ENCODE measurements at places on chromosomes 6 and 20. TPM values are rescaled to one million over a fixed set of nuclear protein-coding genes. Genes with fewer than 3 reads are reported as not detected.

COL19A1 gene
- not detected for total RNA-seq

OR2H2 gene
- total RNA-seq, result not detected

PLN gene
- total RNA-seq, result 0.05 TPM

ADAT2 gene
- 2.7 TPM for total RNA-seq

IL17A gene
- not detected for total RNA-seq

CTAGE9 gene
- total RNA-seq, result not detected

GNMT gene
- not detected for total RNA-seq

CPNE5 gene
- total RNA-seq, result not detected

CASS4 gene
- 0.15 TPM for total RNA-seq

CRIP3 gene
- not detected for total RNA-seq

HLA-G gene
- not detected for total RNA-seq

MLN gene
- not detected for total RNA-seq

ABCC10 gene
- total RNA-seq, result 11.7 TPM

STMND1 gene
- not detected for total RNA-seq

LY6G6D gene
- total RNA-seq, result not detected

CST5 gene
- not detected for total RNA-seq

SRSF12 gene
- total RNA-seq, result not detected

NHLRC1 gene
- total RNA-seq, result 3.4 TPM

HLA-DQA2 gene
- total RNA-seq, result not detected

PMEPA1 gene
- total RNA-seq, result 7.5 TPM

DBNDD2 gene
- total RNA-seq, result 17.6 TPM

TMC2 gene
- total RNA-seq, result not detected

ETV7 gene
- total RNA-seq, result 14.4 TPM

EYA2 gene
- total RNA-seq, result 0.15 TPM

MC3R gene
- not detected for total RNA-seq

LGSN gene
- 0.07 TPM for total RNA-seq

KHDC1L gene
- total RNA-seq, result not detected

WFDC5 gene
- total RNA-seq, result not detected

OXT gene
- total RNA-seq, result not detected

GSTA2 gene
- 0.12 TPM for total RNA-seq

OR12D3 gene
- not detected for total RNA-seq

TREM1 gene
- total RNA-seq, result not detected

LINC00237 gene
- total RNA-seq, result not detected

MYLK2 gene
- total RNA-seq, result 0.15 TPM

PREX1 gene
- 1.5 TPM for total RNA-seq

TCF21 gene
- total RNA-seq, result 0.07 TPM

BMP6 gene
- not detected for total RNA-seq

ARHGAP40 gene
- total RNA-seq, result not detected

LBP gene
- total RNA-seq, result 0.22 TPM

COL21A1 gene
- 41.5 TPM for total RNA-seq

PDYN gene
- total RNA-seq, result not detected

NEURL2 gene
- total RNA-seq, result 6.0 TPM

TBC1D32 gene
- 2.6 TPM for total RNA-seq

SLC22A23 gene
- total RNA-seq, result 0.54 TPM

NKAPL gene
- total RNA-seq, result not detected

IMPG1 gene
- not detected for total RNA-seq

ELOVL4 gene
- total RNA-seq, result 2.4 TPM

ZC3H12D gene
- 0.17 TPM for total RNA-seq

DLGAP4 gene
- total RNA-seq, result 26.0 TPM

SRMS gene
- not detected for total RNA-seq

ZSCAN12 gene
- total RNA-seq, result 6.3 TPM

CENPQ gene
- total RNA-seq, result 34.8 TPM

NCR2 gene
- total RNA-seq, result not detected

VIP gene
- not detected for total RNA-seq

BCAS1 gene
- not detected for total RNA-seq
